Jurkat, Clone E6-1 (cell line): ENCODE measurements at places on chromosomes 16 and 17.
A peak's percentile ranks its signal among the peaks of the same experiment; 100 is the strongest.

DNA sequence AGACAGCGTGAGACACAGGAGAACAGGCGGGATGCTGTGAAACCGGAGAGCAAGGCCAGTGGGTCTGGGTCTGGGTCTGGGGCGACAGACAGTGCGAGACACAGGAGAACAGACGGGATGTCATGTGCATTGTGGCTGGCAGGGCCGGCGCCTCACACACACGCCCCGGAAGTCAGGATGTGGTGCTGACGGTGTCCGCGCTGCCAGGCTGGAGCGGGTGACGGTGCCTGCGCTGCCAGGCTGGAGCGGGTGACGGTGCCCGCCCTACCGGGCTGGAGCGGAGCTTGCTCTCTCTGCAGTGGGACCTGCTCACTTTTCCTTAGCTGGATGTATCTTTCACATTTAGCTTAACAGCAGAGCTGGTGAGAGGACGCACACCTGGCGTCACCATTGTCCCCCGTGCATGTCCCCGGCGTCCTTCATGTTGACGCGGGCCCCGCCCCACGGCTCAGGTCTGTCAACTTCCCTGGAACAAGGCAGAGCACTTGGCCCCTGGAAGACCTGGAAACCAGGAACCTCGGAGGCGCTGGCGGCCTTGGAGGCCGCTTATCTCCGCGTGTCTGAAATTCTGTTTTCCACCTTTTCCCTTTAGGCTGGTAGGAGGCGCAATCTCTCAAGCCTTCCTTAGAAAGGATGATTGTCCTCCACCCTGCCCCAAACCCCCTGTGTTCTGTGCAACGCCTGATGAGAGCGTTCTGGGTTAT, 43.0 kb upstream of the ZNF750 start:
- DNase-seq = peak; percentile 73

DNA sequence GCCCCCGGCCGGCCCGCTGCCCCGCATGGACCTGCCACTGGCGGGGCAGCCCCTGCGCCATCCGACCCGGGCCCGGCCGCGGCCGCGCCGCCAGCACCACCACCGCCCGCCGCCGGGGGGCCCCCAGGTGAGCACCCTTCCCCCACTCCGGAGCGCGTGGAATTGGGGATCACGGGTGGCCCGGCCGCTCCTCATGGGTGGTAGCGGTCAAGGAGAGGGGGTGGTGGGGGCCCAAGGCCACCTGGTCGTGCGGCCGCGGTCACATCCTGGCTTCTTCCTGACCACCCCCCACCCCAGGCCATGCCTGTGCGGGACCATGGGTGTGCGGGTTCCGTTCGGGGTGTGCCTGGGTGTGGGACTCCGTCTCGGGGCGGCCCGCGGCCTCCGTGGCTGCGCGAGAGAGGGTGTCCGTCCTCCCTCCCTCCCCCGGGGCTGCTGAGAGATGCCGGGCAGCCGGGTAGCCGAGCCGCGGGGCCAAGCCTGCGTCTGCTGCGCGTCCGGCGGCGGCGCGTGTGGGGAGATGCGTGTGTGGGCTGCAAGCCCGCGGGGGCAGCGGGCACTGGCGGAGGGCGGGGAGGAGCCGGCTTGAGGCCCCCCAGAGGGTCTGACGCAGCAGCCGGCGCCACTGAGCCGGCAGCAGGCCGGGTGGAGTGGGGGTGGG, 6.8 kb downstream of the ACD start:
- no peak for DNase-seq

- no peak for DNase-seq
These were observed 351.1 kb upstream of the TBX2 start for GRCh38 chr17:61048376-61049106.

- DNase-seq = no peak
These were observed 4.4 kb downstream of the PRSS22 start for GRCh38 chr16:2853531-2854073.

- DNase-seq = no peak
These were observed 511.9 kb downstream of the HAPSTR1 start for GRCh38 chr16:9603316-9603715.

DNA sequence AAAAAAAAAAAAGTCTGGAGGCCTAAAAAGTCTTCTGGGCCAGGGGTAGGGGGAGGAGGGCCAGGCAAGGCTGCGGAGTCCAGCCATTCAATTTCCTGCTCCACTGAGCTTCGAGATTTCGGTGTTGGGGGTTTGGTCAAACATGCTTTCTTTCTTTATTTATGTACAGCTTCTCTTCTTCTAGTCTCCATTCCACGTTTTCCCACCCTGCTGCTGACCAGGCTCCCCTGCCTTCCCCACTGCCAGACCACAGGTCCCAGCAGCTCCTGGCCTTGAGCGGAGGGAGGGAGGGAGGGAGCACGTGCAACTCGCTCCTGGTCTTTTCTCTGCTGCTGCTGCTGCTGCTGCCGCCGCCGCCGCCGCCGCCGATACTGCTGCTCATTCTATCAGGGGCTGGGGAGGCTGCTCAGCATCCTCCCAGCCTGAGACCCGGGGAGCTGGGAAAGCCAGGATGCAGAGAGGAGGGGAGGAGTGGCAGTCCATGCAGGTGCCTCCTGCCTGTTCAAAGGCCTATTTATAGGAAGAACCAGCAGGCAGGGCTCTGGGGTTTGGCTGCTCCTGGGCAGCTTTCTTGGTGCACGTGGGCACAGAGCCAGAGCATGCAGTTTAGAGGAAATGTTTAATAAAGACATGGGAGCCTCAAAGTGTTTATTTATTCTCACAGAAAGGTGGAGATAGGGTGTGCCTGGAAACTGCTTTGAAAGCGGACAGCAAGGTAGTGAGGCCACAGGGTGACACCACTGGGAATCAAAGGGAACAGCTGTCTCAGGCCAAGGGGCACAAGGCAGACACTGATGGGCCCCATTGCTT, 23.4 kb upstream of the ZFHX3 start:
- DNase-seq = no peak

- no peak for DNase-seq
These were observed 148.4 kb downstream of the TOX3 start for GRCh38 chr16:52398491-52398960.

GRCh38 chr16:57619133-57619605, 9.3 kb upstream of the ADGRG1 start:
- DNase-seq = no peak

DNA sequence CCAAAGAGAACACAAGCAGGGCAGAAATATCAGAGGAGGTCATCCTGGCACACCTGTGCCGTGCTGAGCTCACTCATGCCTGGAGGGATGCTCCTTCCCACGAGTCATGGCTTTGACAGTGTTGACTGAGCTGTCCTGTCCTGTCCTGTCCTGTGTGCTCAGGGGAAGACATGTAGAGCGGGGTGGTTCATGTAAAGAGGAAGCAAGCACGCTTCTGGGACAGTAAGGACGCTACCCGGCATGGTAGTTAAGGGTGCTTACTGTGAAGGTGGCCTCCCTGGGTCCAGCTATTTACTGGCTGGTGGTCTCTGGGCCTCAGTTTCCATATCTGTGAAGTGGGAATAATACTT, 398 bp downstream of the LGALS9 start:
- DNase-seq = no peak

DNA sequence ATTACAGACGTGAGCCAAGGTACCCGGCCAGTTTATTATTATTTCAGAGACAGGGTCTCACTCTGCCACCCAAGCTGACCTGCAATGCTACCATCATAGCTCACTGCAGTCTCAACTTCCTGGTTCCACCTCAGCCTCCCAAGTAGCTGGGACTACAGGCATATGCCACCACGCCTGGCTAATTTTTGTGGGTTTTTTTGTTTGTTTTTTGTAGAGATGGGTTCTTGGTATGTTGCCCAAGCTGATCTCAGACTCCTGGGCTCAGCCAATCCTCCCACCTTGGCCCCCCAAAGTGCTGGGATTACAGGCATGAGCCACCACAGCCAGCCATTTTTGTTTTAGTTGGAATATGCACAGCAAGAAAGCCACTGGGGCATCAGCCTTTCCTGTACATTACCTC, 115.7 kb downstream of the MRM1 start:
- DNase-seq = no peak
